ENCODE measurements at places on chromosomes 12 and 14.

- DNase-seq, result no peak
Observed at GRCh38 chr14:23877111-23877510, 76.5 kb upstream of the DHRS4 start.

GRCh38 chr12:44921736-44922135 lies 45.6 kb upstream of the NELL2 start:
- no peak for DNase-seq

DNA sequence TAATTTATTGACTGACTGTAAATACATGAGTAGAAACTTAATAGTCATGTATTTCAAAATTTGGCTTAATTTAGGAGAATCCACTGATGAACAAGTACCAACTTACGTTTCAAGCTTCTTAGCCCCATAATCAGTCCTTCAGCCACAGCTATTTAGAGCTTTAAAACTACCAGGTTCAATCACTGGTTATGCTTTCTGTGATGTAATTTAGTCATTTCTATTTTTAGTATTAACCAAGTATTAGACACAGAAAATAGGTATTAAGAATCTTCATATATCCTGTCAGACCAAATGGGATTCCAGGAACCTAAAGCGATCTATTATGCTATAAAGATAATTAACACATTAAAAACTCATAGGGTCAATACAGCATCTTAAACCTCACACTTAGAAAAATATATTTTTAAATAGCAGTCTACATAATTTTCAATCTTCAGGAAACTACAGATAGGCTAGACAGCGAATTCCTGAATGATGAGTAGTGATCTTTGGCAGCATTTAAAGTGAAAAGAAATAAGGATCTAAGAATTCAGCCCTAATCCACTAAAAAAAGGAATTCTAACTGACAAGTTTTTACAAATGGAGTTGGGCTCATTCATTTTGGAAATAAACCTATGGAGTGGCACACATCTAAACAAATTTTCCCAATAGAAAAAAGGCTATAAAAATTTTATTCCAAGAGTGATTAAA lies 51.5 kb downstream of the ZC3H14 start:
- DNase-seq, result no peak

GRCh38 chr12:120705618-120706017 lies 4.6 kb upstream of the UNC119B start:
- DNase-seq, result no peak

DNA sequence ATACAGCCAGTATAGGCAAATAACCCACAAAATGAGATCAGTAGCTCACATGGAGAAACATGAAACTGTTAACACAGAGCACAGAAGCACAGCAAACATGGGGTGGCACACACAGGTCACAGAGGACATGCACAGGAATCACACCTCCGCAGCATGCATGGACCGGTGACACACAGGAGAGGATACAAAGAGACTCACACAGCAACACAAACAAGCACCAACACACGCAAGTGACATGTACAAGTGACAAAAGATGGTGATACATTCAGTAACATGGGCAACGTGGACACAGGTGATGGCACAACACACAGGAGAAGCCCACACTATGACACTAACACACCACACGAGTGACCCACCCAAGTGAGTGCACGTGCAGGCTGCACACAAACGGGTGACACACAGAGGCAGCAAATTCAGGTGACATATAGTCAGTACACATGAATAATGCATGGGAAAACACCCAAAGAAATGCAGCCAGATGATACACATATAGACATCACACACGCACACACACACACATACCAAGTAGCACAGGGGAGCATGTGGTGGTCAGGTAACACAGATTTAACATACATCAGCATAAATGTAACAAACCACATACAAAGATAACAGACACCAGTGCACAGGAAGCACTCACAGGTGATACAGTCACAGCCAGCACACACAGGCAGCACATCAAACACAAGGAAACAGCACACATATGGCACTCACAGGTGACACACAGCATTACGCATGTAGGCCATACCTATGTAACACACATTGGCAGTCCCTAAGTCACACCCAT lies 216.0 kb upstream of the SFSWAP start:
- DNase-seq, result no peak

- no peak for DNase-seq
Observed at GRCh38 chr12:52617403-52617785, 965 bp downstream of the KRT73 start.

DNA sequence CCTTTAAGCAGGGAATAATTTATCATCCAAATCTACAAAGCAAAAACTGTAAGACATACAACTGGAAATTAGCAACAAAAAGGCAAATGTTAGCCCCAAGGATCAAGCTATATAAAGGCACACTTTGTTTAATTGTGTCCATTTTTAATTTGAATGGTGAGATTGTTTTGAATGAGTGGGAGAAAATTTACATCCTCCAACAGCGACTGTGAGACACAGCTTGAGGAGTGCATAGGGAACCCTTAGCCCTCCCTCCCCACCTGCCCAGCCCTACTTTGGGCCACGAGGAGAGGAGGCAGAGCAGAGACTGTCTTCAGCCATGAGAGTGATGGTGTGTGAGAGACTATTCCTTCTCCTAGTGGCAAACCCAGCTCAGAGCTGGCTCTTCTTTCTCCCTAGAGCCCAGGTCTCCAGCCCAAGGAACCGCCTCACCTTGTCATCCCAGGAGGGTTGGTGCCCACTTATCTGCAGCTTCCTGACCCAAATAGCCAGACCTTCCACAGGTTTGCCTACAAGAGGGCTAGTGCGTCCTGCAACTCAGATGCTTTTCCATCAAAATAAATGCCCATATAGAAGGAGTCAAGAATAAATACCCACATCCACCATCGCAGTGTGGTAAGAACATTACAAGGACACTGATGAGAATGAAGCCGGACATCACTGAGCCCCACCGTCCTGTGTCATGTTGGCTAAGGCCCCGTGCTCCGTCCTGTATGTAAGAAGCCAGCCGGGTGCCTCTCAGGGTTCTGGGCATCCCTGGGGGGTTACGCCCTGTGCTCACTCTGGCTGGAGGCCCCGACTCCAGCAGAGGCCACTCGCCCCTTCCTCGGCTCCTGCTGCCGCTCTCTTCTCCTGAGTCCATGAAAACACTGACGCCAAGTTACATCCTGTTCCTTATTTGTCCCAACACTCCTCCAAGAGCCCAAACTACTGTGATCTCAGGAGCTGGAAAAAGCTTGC lies 36.4 kb upstream of the C14orf180 start:
- no peak for DNase-seq

- no peak for DNase-seq
Observed at GRCh38 chr12:122749569-122750332, 2.9 kb upstream of the DENR start.

DNA sequence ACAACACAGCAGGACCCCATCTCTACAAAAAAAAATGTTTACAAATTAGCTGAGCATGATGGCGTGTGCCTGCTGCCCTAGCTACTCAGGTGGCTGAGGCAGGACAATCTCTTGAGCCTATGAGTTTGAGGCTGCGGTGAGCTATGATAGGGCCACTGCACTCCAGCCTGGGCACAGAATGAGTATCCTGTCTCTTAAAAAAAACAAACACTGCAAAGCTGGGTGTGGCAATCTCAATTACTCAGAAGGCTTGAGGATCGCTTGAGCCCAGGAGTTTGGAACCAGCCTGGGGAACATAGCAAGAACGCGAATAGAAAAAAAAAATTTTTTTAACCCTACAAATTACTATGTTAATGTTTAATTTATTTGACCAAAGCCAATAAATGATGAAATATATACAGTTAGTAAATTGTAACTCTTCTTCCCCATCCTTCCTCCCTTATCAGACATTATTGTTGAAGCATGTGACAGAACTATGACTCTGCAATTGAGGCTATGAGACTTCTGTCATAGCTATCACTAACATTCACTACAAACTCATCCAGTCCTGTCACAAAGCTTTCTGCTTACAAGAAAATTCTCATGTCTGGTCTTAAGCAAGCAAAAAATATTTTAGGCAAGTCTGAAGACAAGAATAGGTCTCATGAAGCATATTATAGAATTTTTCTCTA lies 9.8 kb downstream of the BTBD7 start:
- no peak for DNase-seq

DNA sequence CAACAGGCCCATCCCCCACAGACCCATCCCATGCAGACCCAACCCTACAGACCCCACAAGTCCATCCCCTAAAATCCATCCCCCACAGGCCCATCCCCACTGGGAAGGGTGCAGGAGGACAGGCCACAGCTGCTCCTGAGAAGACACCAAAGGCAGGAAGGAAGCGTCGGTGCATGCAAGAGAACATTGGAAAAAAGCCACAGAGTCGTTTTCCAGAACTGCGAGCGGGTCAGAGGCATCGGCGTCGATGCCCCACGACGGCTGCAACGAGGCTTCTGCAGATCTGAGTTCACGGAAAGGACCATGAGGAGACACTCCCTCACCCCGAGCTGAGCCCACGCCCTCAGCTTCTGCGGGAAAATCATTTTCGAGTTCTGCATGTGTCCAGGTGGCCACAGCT lies 59.6 kb upstream of the GALNT9 start:
- no peak for DNase-seq

DNA sequence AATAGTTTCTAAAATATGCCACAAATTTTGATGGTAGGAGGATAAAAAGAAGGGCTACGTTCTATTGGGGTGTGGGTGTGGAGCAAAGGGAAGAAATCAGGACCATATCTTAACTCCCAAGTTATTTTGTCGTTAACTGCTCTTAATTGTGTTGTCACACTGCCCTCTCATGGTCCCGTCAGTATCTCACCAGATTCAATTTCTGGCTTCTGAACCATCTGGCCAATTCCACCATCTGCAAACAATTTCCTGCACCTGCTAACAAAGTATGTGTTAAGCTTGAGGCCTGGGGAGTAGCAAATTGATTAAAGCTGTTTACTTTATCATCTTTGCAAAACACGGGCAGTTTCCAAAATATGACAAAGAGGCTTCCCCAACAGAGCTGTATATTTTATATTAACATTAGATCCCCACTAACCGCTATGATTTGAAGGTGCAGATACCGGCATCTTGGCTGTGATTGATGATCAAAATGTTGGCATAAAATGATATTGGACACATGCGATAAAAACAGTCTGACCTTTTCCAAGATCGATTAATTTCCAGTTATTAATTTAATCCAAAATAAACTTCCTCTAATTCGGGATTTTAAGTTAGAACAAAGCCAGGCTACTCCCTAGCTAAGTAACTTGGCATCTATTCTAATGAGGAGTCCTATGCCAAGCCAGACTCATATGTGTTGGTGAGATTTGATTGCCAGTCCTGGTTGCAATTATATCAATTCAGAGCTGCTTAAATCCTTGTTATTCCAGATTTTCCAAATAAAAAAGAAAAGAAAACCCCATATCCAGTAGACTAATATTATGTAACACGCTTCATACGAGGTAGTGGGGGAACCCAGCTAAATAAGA lies 6.9 kb upstream of the DNM1L start:
- peak; percentile 59 for DNase-seq

GRCh38 chr12:6313326-6313940 lies 3.0 kb downstream of the PLEKHG6 start:
- no peak for DNase-seq

DNA sequence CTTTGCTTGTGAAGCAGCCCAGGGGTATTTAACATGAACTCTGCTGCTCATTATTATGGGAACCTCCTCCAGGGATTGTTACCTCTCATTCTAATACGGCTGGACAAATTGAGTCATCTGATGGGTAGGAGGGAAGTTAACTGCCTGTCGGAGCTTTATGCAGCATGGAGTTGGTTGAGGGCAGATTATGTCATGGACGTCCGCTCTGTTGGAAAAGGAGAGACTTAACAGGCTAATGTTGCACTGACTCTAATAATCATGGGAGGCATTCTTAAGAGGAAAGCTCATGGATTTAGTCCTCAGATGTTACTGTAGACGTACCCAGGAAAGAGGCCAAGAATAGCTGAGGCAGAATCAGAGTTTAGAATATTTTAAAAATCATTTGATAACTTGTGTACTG lies 9.9 kb downstream of the POP5 start:
- DNase-seq, result no peak

- no peak for DNase-seq
Observed at GRCh38 chr14:35201066-35201465, 78.7 kb downstream of the PRORP start.

DNA sequence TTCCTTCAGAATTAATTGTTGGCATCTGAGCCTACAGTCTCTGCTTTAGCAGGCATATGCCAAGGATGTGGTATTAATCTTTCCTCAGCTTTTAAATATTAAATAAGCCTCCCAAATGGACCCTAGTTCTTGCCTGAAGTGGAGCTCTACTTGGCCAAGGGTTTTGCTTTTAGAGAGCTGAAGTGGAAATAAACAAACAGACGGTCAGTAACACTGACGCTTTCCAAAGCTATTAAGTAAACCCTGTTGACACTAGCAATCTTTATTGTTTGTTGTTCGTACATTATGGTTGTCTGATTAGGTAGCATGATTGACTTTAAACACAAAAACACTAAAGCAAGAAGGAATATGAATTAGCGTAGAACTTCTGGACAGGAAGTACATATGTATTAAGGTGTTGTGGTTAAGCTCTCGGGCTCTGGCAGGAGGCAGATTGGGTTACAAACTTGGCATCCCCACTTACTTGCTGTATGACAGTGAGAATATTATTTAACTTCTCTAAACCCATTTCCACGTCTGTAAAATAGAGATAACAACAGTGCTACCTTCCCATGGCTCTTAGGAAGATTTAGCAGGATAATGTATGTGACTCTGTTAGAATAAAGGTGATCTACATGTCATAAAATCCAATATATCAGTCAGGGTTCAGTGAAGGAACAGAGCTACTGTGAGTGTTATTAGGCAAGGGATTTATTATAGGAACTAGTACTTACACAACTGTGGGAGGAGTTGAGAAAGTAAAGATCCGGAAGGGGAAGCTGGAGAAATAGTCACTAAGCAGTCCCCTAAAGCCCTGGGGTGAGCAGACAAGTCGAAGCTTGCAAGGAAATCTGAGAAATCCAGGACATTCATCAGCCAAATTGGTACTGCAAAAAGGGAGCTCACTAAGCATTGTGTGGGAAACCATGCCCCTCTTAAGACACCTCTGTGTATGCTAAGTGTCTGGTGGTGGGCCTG lies 92.2 kb upstream of the ATF7IP start:
- no peak for DNase-seq

DNA sequence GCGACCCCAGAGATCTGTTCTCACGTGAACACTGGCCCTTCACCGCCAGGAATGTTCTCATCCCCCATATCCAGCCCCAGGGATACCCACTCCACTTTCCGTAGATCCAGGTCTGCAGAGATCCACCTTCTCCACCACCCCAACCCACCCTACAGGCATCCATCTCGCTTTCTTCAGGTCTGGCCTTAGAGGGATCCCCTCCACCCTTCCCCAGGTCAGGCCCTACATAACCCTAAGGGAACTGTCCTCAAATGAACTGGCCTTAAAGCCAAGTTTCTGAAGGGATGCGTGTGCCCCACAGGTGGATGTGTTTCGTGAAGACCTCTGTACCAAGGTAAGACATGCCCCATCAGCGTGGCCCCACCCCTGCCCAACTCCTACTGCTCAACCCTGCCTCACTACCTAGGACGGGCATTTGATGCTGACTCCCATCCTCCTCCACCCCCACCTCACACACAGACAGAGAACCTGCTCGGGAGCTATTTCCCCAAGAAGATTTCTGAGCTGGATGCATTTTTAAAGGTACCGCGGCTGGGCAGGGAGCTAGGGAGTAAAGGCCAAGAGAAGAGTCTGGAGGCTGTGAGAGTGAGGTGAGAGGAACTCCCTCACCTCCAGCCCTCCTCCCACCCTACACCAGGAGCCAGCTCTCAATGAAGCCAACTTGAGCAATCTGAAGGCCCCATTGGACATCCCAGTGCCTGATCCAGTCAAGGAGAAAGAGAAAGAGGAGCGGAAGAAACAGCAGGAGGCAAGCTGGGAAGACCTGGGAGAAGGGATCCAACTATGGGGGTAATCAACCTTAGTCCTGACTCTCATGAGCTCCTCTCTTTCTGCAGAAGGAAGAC lies 912 bp downstream of the PSME1 start:
- no peak for DNase-seq

GRCh38 chr14:70721542-70721941 lies 79.8 kb downstream of the TTC9 start:
- DNase-seq, result no peak

All from NCI-H1930 (cell line).